GM12892 (cell line): ENCODE measurements at places on chromosomes 6 and 20.

- no peak for DNase-seq
Measured at GRCh38 chr6:124066946-124067552, 263.4 kb downstream of the NKAIN2 start.

- no peak for DNase-seq
Measured at GRCh38 chr6:154134471-154135147, 95.6 kb downstream of the OPRM1 start.

DNA sequence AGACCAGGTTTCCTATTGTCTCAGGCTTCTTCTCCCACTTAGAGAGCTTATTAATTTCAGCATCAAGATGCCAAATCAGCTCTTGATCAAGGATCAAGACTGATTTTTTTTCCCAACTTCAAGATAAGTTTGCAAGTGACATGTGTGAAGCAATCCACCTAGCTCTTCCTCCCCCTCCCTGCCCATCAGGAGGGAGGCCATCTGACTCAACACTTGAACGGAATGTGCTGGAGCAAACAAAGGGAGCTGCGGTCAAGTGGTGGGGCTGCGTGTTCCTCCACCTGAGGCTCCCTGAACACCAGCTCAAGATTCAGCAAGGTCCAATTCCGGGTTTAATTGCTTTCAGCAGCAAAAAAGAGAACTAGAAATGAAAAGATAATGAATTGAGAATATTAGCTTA is 38.7 kb downstream of the TTI1 start:
- no peak for DNase-seq

DNA sequence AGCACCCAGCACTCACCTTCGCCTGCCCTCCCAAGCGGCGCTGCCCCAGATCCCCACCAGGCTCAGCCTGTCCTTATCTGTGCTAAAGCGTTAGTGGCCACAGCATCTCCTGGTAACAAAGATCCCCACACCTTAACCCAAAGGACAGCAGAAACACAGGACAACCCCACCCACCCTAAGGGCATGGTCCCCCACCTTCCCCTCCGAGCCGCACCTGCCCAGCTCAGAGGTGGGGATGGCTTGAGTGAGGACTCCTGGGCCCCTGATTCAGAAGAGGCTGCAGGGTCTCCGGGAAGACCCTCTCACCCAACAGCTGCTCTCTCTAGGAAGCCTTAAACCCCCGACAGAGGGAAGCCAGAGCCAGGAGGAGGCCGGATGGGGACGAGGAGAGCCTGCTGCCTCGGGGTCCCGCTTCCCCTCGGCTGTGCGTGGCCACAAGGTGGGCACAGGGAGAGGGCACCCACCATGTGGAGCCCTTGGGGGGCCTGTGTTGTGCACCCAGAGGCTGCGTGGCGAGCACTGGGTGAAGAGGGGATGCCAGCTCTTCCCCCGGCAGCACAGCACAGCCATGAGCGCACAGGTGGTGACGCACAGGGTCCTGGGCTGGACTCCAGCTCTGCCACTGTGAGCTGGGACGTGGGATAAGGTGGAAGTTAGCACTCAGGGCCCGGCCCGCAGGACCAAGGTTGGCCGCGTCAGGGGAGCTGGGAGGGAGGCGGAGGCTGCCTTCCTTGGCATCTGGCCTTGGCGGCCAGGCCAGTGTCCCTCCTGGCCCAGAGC is 31.9 kb upstream of the MRGBP start:
- DNase-seq: no peak

- no peak for DNase-seq
Measured at GRCh38 chr6:4224067-4224978, 88.9 kb upstream of the ECI2 start.

- no peak for DNase-seq
Measured at GRCh38 chr6:97668716-97669115, 385.7 kb upstream of the MMS22L start.

GRCh38 chr6:71333697-71334096 is 45.1 kb downstream of the OGFRL1 start:
- no peak for DNase-seq

DNA sequence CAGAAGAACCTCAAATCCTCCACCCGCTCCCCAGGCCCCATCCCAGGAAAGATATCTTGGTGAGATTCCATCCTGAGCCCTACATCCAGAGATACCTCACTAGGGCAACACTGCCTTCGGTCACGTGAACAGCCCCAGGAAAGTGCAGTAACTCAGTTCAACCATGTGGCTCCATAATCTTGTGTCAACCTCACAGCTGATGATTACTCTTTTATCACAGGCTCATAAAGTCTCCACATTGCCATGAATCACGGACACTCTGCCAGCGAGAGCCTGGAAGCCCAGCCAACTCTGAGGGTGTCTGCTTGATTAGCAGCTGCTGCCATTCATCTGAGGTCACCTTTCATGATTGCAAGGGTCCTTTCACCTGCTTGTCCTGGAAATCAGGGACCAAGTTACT is 175.8 kb upstream of the LRFN2 start:
- no peak for DNase-seq

GRCh38 chr6:136136274-136136673 is 113.8 kb downstream of the MTFR2 start:
- DNase-seq: no peak

DNA sequence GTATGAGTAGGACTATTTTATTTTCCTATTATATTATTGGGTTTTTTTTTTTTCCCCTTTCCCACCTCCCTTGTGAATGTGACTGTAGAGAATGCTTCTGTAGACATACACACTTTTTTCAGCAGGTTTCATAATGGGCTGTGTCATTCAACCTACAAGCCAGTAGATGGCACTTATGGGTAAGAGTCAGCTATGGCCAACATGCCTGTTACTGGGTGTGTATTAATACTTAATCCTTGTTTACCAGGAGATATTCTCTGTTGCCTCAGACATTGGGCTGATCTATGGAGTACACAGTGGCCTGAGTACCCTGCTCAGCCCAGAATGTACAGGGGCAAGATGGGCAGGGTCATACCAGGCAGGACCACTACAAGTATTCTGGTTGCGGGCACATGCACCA is 382.5 kb downstream of the EPHA7 start:
- DNase-seq: no peak

- DNase-seq: no peak
Measured at GRCh38 chr6:4506223-4506622, 270.0 kb upstream of the CDYL start.

GRCh38 chr20:6034134-6034969 is 19.5 kb downstream of the LRRN4 start:
- no peak for DNase-seq

GRCh38 chr20:40807821-40808170 is 118.8 kb upstream of the MAFB start:
- DNase-seq: no peak

GRCh38 chr20:24672181-24672880 is 202.9 kb downstream of the SYNDIG1 start:
- DNase-seq: no peak

GRCh38 chr6:1379788-1380147 is 9.6 kb upstream of the FOXF2 start:
- DNase-seq: no peak

GRCh38 chr6:138275976-138276375 is 57.7 kb upstream of the PBOV1 start:
- no peak for DNase-seq

DNA sequence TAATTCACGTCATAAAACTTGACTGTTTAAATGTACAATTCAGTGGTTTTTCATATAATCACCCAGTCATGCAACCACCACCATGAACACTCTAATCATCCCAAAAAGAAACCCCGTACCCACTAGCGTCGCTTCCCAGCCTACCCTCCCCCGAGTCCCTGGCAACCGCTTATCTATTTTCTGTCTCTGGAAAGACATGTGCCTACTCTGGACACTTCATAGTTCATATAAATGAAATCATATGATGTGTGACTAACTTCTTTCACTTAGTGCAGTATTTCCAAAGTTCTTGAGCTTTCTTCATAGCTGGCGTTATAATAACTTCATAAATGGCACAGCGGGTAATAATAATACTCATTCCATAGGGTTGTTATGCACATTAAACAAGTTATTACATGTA is 215.2 kb downstream of the MYLK4 start:
- no peak for DNase-seq
